C1 segment of cervical spinal cord (tissue), 14 donors: ENCODE measurements at places on chromosomes 4 and X.

GRCh38 chrX:38975368-38975942, 174.2 kb downstream of the MID1IP1 start:
- no peak for DNase-seq

DNA sequence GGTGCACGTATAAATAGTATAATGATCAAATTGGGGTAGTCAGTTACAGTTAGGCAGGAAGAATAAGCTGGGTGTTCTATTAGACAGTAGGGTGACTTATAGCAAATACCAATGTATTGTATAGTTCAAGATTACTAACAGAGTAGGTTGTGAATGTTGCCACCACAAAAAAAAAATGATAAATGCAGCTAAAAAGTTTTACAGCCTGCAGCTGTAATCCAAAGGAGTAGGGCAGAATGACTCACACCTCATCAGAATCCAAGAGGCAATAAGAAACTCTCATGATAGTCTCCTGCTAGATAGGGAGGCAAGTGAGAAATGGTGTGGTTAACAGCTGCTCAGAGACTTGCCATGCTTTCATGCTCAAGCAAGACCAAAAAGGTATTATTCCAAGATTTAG, 19.6 kb upstream of the TCEAL4 start:
- no peak for DNase-seq

DNA sequence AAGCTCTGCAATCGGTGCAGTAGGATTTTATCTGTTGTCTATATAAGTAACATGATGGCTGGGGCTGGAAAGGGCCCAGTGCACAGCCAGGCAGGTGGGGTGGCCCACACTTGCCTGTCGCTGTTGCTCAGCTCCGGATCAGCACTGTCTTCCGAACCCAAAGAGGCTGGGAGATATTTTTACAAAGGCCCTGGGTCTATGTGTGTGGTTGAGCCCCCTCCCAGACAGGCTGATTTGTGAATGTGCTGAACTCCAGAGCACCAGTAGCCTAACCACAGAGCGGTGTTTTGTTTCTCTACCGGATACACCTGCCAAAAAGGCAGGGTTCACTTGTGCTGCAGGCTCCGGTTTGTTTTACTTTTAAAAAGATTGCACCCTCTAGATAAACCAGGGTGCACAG, 33.5 kb upstream of the CHRNA9 start:
- DNase-seq: no peak

GRCh38 chr4:108762559-108763225, at the start of gene ETNPPL:
TSS of gene ETNPPL (minus strand) at chr4:108763053. CDS start at chr4:108762898, 155 bp downstream.
- DNase-seq: peak; percentile 9

DNA sequence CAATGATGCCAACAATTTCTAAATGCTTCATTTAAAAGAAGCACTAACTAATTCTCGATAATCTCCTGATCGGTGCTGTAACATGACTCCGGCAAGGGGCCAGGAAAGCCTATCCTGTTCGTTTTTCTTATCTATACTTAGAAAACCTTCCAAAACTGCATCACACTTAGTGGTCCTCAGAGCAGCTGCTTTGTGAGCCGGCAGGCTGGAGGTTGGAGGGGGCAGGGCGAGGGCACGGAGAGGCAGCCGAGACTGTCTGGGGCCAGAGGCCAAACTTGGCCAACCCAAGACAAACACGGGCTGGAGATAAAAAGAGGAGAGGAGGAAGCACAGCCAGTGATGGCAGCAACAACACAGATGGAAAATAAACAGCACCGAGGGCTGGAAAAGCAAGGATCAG, 455.7 kb downstream of the BCOR start:
- DNase-seq: no peak

- DNase-seq: no peak
Measured at GRCh38 chr4:2248044-2248780, 6.3 kb upstream of the HAUS3 start.

DNA sequence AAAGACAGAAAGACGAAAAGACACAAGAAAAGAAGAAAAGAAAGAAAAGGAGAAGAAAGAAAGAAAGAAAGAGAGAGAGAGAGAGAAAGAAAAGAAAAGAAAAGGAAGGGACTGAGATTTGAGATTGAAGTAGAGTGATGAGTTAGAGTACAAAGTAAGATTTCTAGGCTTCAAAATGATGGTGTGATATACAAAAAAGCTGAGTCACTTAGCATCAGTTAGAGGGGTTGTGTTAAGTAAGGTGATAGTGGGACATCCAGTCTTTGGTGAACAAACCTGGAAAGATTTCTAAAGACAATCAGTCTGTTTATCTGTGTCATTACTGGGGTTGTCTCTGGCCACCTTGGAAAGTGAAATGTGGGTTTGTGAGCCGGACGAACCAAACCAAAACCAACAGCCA, 13.5 kb downstream of the SLC10A6 start:
- no peak for DNase-seq
